ENCODE measurements at places on chromosomes 5 and 9.
A peak's percentile ranks its signal among the peaks of the same experiment; 100 is the strongest.

DNA sequence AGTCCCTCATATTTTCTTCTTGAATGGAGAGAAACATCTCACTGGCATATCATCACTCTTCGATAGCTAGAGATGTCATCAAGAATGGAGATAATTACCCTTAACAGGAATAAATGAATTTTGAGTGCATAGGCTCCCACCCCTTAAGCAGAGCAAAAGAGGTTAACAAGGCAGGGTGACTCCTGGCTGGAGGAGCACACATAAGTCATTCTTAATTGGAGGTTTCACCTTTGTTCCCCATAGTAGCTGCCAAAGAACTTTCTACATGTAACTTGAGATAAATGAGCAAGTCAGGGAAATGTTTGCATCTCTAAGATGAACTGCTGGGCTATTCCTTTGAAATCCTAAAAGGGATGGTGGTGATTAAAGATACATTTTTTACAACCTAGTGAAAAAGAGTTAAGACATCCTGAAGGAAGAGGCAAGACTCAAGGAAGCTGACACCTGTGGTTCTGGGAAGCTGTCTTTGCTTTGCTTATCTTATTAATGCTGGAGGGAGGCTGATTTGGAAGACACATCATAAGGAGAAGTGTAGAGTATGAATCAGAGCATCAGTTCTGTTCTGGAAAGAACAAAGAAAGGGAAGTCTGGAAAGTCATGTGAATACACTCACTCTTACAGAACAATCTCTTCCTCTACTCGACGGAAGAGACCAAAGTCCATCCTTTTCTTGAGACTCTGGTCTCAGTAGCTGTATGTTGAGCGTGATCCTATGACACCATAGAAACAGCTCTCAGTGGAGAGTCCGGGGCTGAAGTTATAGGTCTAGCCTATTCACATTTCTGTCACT is 326.3 kb downstream of the OSTF1 start:
- DNase-seq, result no peak

DNA sequence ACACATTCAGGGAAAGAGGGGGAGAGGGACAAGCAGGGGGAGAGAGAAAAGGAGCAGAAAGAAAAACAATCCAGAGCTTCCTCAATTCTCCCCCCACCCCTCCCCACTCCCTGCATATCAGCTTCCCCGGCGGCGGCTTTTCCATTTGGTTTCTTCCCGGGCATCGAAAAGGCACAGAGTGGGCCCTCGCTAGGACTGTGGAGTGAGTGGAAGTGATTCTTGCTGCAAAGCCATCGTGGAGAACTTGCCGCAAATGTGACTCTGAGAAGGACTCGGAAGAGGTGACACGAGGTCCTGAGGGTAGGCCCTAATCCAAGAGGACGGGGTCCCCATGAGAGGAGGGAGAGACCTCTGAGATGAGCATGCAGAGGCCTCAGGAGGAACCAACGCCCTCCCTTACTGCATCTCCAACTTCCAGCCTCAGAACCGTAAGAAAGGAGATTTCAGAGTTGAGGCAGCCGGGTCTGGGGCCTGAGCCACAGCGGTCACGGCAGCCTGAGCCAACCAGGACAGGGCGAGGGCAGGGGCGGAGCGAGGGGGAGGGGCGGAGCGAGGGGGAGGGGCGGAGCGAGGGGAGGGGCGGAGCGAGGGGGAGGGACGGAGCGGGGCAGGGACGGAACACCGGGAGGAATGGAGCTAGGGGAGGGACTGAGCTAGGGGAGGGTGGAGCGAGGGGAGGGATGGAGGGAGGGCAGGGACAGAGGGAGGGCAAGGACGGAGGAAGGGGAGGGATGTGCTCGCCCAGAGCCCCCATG is 21.2 kb upstream of the SARDH start:
- peak; percentile 60 for DNase-seq

- no peak for DNase-seq
Observed at GRCh38 chr9:133187561-133188005, 21.5 kb downstream of the OBP2B start.

GRCh38 chr9:112754578-112754977 is 4.0 kb downstream of the SNX30 start:
- DNase-seq, result peak; percentile 52

GRCh38 chr5:123875561-123876275 is 363.7 kb downstream of the CSNK1G3 start:
- no peak for DNase-seq

DNA sequence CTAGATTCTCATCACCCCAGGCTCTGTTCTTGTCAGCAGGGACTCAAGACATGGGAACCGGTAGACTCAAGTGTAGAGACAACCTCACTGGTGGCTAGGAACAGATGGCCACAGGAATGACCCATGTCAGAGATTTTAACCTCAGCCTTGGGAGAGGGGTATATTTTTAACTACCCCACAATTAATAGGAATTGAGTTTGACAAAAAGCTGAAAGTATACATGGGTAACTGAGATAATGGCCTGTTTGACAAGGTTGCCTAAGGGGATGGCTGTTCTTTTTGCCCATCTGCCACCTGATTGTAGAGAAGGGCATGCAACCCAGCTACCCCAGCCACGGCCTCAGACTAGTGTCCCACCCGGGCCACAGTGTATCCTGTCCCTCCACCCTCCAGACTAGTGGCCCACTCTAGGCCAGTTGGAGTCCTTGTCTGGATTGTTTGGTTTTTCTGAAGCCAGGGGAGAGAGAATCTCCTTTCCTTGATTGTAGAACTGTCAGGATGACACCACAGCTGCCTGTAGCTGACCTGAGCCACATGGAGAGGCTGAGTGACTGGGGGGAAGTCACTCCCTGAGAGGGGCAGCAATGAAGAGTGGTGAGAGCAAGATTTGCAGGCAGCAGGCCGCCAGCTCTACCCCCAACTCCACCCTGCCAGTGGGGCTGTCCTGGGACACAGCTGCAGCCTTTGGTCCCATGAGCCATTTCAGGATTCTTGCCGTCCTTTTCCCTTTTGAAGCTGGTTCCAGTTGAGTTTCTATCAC is 14.6 kb upstream of the ANGPTL2 start:
- no peak for DNase-seq

DNA sequence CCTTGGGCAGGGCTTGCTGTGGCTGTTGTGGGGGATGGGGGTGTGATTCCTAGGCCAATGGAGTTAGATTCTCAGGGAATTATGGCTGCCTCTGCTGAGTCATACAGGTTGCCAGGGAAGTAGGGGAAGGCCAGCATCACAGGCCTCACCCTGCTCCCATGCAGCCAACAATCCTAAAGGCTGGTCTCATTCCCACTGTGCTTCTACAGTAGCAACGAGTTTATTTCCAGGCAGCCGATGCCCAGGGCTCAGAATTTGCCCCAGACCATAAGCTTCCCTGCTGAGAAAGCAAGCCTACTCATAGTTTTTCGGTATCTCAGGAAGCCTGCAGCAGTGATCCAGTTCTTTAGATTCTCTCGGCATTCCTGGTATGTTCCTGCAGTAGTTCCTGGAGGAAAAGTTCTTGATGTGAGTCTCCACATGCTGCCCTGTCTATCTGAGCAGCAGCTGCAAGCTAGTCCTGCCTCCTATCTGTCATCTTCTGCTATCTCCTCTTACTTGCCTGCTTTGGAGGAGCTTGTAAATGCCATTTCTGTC is 59.3 kb upstream of the SELENOP start:
- DNase-seq, result no peak

DNA sequence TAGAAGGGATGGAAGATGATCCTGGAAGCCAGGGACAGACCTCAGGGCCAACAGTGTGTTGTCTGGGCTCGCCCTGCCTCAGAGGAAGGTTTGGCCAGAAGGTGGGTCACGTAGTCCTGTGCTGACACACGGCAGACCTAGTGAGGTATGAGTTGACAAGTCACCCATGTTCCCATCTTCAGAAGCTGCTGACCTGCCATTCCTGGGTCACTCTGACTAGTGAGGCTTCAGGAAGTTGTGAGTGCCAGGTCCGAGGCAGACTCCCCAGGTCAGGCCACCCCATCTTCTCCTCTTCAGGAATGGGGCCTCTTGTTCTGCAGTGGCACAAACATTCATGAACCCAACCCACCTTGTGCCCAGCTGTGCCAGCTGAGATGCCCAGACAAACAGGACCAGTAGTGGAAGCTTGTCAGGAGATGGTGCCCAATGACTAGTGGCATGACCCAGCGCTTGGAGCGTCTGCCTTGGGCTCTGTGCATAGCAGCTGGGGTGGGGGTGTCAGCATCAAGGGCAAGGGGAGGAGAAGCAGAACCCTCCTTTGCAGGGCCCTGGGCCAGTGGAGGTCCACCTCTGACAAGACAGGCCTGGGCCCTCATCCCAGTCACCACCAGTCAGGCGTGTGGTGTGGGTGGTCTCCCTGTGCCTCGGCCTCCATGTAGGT is 16.8 kb upstream of the ANGPTL2 start:
- DNase-seq, result no peak

- DNase-seq, result peak; percentile 95
Observed at GRCh38 chr9:122991370-122991830, 42.1 kb upstream of the GPR21 start.

DNA sequence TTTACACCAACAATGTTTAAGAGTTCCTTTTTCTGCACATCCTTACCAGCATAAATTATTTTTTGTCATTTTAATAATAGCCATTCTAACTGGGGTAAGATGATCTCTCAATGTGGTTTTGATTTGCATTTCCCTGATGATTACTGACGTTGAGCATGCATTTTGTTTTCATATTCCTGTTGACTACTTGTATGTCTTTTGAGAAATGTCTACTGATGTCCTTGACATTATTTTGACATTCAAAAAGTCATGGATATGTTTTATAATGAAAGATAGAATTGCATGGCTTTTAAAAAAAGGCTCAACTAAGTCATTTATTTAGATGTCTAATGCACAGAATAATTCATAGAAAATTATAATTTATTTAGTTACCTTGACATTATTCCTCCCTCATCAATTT is 381.6 kb upstream of the C9orf72 start:
- DNase-seq, result no peak

DNA sequence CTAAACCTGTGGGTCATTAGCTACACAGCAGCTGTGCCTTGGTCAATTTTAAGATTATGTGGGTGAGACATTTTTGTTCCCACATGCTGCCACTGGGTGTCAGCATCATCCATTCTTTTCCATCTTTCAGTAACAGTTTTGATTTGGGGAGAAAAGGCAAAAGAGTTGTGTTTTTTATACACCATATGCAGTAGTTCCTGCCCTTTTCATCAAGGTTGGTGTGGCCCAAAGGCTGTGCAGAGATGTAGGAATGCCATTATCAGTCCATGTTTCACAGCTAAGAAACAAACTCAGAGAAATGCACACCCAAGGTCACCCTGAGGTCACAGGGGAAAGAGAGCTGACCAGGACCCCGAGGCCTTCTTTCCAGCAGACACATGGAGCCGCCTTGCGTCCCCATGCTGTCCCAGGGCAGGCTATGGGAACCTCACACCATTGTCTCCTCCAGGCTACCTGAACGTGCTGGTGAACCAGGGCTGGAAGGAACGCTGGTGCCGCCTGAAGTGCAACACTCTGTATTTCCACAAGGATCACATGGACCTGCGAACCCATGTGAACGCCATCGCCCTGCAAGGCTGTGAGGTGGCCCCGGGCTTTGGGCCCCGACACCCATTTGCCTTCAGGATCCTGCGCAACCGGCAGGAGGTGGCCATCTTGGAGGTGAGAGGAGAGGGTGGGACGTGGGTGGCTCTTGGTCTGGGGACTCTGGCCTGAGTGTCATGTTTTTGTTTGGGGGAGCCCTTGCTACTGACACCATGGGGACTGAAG is 27.8 kb upstream of the GRPEL2 start:
- DNase-seq, result peak; percentile 58

All from fibroblast of mammary gland (primary cell).